ENCODE measurements at places on chromosomes 7 and 10.

GRCh38 chr7:4638781-4639575, 43.1 kb upstream of the FOXK1 start:
- no peak for DNase-seq

DNA sequence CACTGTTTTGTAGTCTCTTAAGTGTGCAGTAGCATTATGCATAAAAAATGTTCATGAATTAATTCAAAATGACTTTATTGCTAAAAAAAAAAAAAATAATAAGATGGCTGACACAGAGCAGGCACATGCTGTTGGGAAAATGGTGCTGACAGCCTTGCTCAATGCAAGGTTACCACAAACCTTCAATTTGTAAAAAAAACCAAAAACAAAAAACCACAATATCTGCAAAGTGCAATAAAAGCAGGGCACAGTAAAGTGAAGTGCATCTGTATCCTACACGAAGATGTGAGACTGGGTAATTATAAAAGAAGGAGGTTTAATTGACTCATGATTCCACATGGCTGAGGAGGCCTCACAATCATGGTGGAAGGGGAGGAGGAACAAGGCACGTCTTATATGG, 185.8 kb downstream of the USP6NL start:
- DNase-seq, result no peak

DNA sequence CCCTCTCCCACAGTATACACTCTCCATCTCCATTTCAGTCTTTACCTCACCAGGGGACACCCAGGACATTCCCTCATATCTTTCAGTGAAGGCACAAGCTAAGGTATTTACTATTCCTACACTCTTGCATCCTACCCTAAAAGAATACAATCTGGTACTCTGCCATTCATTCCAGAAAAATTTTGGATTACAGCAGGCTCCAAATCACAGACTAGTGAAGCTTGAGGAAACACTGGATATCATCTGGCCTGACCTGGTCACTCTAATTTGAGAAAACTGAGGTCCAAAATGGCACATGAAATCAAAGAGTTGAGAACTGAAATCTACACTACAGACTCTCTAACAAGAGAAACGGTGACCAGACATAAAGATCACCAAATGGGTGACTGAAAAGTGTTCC, 61.7 kb downstream of the CREB3L2 start:
- no peak for DNase-seq

DNA sequence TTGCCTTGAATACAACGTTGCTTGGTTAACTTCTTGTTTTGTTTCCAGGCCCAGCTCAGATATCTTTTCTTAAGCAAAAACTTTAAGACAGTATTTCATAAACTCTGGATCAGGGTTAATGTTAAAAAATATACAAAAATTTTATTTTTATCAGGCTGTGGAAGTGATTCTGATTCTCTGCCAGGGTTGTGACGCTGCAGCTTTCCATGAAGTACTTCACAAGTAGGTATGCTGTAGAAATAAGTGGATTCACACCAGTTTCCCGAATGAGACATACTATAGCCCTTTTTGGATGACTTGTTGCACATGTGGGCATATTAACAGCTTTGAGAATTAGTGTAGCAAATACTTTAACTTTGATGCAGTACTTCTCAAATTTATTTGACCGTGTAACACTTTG, 70.1 kb downstream of the CDK14 start:
- DNase-seq, result no peak

GRCh38 chr7:142459551-142459963, 201.7 kb upstream of the PRSS58 start:
- DNase-seq, result no peak

- no peak for DNase-seq
Observed at GRCh38 chr10:71666639-71667386, 52.8 kb downstream of the C10orf105 start.

- DNase-seq, result no peak
Observed at GRCh38 chr7:133662830-133663229, 410.0 kb downstream of the EXOC4 start.

All from cortex of kidney (tissue), 1 donor.